Adipose tissue (tissue), 3 donors: ENCODE measurements at places on chromosomes 16 and 17. TPM values are rescaled to one million over a fixed set of nuclear protein-coding genes. Genes with fewer than 3 reads are reported as not detected.

The ZPBP2 gene
- polyA plus RNA-seq: not detected

The DRC7 gene
- not detected for polyA plus RNA-seq

The MPP2 gene
- 0.71 TPM for polyA plus RNA-seq

The TCAP gene
- polyA plus RNA-seq: 3.8 TPM

The ADAT1 gene
- polyA plus RNA-seq: 7.5 TPM

The TMC7 gene
- 2.0 TPM for polyA plus RNA-seq

The CA5A gene
- not detected for polyA plus RNA-seq

The KRT32 gene
- polyA plus RNA-seq: not detected

The CMIP gene
- 22.9 TPM for polyA plus RNA-seq

The FBXL20 gene
- 4.5 TPM for polyA plus RNA-seq

The CACNG4 gene
- polyA plus RNA-seq: 0.12 TPM

The ZNRF1 gene
- polyA plus RNA-seq: 8.3 TPM

The TMEM238L gene
- polyA plus RNA-seq: not detected

The ZNF764 gene
- 3.8 TPM for polyA plus RNA-seq

The PLCG2 gene
- 8.4 TPM for polyA plus RNA-seq

The NOG gene
- 0.90 TPM for polyA plus RNA-seq

The TBX6 gene
- polyA plus RNA-seq: 0.73 TPM

The TP53TG3 gene
- polyA plus RNA-seq: not detected

The FBXL16 gene
- 0.37 TPM for polyA plus RNA-seq

The ABCC11 gene
- polyA plus RNA-seq: 0.49 TPM

The RGS11 gene
- 13.7 TPM for polyA plus RNA-seq

The ENO3 gene
- 5.1 TPM for polyA plus RNA-seq

The ZNF785 gene
- polyA plus RNA-seq: 3.8 TPM

The CCL16 gene
- 0.09 TPM for polyA plus RNA-seq

The GDPD3 gene
- 3.4 TPM for polyA plus RNA-seq

The MYL4 gene
- polyA plus RNA-seq: 12.8 TPM

The C1QTNF1 gene
- 33.8 TPM for polyA plus RNA-seq

The NPIPB9 gene
- polyA plus RNA-seq: not detected

The TPSB2 gene
- 18.4 TPM for polyA plus RNA-seq

The KRTAP9-4 gene
- not detected for polyA plus RNA-seq

The SLC16A11 gene
- polyA plus RNA-seq: 2.2 TPM

The NOL3 gene
- polyA plus RNA-seq: 31.0 TPM

The VAMP2 gene
- 52.6 TPM for polyA plus RNA-seq

The MRC2 gene
- polyA plus RNA-seq: 14.5 TPM

The TOX3 gene
- 1.0 TPM for polyA plus RNA-seq

The ITGAL gene
- 4.3 TPM for polyA plus RNA-seq

The PRCD gene
- polyA plus RNA-seq: 14.4 TPM

The DOC2B gene
- 9.4 TPM for polyA plus RNA-seq

The AARSD1 gene
- 39.9 TPM for polyA plus RNA-seq

The KRT12 gene
- not detected for polyA plus RNA-seq

The SLFN14 gene
- not detected for polyA plus RNA-seq

The TLK2 gene
- polyA plus RNA-seq: 15.1 TPM

The BICDL2 gene
- polyA plus RNA-seq: 2.8 TPM

The SEPTIN1 gene
- 1.8 TPM for polyA plus RNA-seq
